Forelimb muscle (tissue), 1 donor: ENCODE measurements at places on chromosomes 4 and X.

GRCh38 chr4:77817304-77818072 is 1.7 kb downstream of the CNOT6L start:
- no peak for DNase-seq

DNA sequence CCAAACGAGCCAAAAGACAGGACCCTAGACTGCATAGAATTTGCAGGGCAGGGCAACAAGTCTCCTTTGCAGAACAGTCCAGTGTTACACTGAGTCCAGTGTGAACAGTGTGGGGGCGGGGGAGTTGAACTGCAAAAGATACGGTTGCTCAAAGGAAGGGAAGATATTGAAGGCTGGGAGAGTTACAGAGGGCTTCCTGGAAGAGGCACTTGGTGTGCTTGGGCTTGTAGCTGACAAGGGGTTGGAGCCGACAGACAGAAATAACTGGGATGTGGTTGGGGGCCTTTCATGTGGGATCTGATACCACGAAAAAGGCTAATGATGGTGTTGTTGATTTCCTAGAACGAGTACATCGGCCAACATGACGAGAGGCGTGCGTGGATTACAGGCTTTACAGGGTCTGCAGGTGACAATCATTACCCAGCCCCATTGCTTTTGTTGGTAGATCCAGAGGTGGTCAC is 6.1 kb downstream of the XPNPEP2 start:
- no peak for DNase-seq

- no peak for DNase-seq
Measured at GRCh38 chr4:166042510-166043055, 169.5 kb downstream of the TLL1 start.

GRCh38 chr4:121792966-121793365 is 8.2 kb upstream of the EXOSC9 start:
- DNase-seq: no peak

- DNase-seq: no peak
Measured at GRCh38 chr4:4432341-4433125, 45.6 kb downstream of the NSG1 start.

DNA sequence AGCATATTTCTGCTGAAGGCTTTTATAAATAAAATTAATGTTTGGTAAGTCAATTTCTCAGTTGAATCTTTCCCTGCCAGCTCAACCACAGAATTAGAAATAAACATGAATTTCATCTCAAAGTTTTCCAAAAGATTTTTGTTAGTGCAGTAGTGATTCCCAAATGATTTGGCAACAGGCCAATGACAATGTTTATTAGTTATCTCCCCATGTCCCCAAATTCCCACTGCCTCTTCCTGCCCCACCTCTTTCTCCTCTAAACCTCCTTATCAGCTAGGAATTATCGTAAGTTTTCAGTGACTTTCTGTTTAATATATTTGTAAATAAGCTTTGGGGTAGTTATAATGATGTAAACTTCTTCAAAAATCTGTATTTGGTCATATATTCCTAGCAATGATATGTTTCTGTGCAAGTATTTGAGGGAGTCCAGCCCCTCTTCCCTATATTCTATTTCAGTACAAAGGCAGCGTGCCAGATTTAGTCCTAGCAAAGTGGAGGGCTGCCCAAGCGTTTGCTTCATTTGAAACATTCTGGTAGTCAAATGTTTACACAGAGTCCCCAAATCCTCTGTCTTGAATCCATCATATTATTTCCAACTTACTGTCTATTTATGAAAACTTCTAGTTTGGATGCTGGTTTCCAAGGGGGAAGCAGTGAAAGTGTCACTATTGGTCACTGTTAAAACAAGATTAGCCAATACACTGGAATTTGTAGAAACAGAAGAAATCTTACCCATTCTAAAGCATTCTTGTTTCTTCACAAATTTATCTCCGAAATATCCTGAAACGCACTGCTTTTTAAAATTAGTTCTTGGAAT is 33.7 kb upstream of the ANKRD50 start:
- DNase-seq: no peak

GRCh38 chr4:8321771-8322170 is 52.2 kb downstream of the HTRA3 start:
- no peak for DNase-seq

GRCh38 chr4:168877511-168878491 is 132.3 kb downstream of the CBR4 start:
- DNase-seq: no peak

DNA sequence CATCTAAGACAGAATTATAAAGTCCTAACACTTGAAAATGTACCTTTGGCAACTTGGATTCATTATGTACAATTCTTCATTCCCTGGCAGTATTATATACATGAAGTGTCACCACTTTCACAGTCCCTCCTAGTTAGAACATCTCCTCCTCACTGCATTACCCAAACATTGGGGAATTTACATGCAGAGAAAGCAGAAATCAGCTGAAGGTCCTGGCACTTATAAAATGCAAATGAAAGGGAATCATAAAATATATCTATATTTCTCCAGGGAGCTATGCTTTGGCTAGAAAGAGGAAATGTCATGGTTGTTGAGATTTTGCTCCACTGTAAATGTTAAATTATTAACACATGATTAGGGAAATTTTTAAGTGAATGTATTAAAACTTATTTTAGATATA is 835.6 kb upstream of the SLIT2 start:
- DNase-seq: no peak

DNA sequence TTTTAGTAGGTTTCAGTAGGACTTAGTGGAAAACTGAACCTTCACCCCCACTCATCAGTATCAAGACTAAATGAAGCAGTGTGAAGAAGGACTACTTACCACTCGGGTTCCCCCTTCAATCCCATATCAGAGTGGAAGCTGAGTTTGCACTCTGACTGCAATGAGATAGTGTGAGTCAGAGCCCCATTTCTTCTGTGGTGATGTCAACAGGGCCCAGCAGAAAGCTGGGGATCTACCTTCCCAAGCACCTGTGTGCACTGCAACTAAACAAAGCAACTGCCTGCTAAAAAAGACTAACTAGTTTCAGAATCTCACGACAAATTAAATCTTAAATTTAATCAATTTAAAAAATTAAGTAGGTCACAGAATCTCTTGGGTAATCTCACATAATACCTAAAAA is 1837.0 kb upstream of the PCDH7 start:
- DNase-seq: no peak

DNA sequence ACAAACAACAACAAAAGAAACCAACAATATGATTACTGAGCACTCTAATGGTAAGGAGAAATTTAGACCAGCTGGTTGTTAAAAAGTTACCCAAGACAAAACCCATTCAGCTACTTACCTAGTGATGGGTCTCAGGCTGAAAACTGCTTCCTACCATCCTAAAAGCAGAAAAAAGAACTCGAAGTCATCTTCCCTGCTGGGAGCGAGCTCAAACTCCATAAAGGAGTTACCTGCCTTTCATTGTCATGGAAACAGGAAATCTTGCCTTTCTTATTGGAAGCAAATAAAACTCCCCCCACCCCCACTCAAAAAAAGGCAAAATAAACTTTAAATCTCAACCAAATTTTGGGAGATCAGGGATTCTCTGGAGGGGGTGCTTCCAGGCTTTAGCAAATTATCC is 1478.3 kb downstream of the C4orf33 start:
- no peak for DNase-seq
